D721Med (cell line): ENCODE measurements at places on chromosomes 2 and 18.

- no peak for DNase-seq
Observed at GRCh38 chr2:226411205-226411604, 388.4 kb downstream of the IRS1 start.

- DNase-seq = no peak
Observed at GRCh38 chr18:21383031-21383430, 141.0 kb downstream of the GREB1L start.

DNA sequence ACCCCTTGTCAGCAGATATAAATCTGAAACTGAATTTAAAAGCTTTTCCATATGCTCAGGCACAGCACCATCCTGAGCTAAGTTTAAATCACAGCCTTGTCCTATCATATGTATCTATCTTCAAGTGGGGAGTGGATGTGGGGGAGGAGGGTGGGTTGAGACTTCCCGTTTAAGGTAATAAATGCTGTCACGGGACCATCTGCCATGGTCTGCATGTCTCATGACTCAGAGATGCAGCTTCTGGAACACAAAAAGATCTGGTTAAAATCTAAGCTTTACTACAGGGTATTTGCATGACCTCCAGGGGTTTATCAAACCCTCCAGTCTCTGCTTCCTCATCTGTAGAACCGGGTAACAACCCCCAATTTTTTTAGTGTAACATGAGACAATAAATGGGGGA lies 377.7 kb upstream of the ST6GAL2 start:
- no peak for DNase-seq

DNA sequence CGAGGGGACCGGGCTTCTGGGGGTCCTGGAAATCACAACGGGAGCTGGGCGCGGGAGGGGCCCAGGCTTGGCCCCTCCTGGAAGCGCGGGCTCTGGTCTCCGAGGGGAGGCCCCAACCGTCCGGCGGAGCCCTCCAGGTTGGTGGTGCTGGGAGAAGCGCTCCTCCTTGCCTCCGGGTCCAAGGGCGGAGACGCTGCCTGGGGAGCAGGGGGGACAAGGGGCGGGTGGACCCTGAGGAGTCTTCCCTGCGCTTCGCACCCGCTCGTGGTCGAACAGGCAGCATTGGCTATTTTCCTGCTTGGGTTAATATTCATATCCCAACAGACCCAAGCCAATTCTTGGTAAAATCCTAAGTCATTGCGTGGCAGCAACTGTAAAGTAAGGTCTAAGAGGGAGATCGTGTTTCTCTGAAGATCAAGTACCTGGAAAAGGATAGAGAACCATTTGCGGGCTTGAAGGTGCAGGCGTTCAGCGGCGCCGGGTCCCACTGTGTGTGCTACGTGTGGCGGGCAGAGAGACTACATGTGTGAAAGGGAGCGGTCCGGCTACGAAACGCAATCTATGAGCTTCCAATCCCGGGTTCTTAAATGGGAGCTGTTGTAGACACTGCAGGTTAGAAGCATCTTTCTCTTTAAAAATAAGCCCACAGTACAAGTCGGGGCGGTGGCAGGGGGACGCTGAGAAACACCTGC lies 805 bp downstream of the CIDEA start:
- DNase-seq = no peak

- no peak for DNase-seq
Observed at GRCh38 chr2:236352761-236353593, 88.8 kb upstream of the ASB18 start.

GRCh38 chr2:108485253-108485652 lies 36.2 kb downstream of the GCC2 start:
- no peak for DNase-seq
